Activated CD8-positive, alpha-beta T cell treated with anti-CD3 and anti-CD28 coated beads, Interleukin-2, amount 10 ng/mL, durations not matched to agents 7 days and 5 days (primary cell): ENCODE measurements at places on chromosomes 16 and 17. TPM values are rescaled to one million over a fixed set of nuclear protein-coding genes. Genes with fewer than 3 reads are reported as not detected.
A peak's percentile ranks its signal among the peaks of the same experiment; 100 is the strongest.

The RASD1 gene
- total RNA-seq = 0.58 TPM

The NACA2 gene
- total RNA-seq = not detected

The PRR35 gene
- not detected for total RNA-seq

DNA sequence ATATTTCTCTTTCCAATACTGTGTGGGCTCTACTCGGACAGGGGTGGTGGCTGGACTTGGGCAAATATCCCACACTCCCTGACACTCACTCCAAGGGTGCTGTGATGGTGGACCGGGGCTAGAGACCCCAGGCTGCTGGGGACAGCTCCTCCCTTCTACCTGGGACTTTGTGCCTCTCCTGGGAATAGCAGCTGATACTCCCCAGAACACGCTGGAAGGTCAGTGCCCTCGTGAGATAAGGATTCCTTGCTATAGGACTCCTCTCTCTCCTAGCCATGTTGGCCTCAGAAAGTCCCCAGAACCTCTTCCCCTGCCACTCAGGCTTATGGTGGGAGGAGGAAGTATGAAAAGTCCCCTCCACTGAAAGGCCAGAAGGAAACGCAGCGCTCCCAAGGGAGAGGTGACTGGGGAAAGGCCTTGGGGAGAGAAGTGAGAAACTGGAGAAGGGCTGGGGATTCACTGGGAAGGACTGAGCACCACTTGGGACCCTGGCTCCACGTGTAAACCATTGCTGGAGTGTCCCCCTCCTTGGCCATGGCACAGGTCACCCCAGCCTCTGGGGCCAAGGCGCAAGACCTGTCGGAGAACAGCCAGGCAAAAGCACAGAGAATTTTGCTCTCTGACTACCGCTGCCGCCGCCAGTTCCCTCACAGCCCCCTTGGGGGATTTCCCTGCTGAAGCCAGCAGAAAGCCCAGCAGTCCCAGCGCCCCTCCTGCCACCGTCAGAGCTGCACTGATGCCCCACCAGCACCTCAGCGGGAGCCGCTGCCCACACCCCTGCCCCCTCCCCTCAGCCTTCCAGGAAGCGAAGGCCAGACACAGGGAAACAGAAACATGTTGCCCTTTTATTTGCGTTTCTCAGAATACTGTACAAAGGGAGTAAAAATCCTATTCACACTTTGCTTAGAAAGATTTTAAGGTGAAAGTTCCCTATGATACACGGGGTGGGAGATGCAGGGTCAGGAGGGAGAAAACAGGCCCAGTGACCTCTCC lies 2.1 kb upstream of the GSDMB start:
- peak; percentile 64 for DNase-seq

DNA sequence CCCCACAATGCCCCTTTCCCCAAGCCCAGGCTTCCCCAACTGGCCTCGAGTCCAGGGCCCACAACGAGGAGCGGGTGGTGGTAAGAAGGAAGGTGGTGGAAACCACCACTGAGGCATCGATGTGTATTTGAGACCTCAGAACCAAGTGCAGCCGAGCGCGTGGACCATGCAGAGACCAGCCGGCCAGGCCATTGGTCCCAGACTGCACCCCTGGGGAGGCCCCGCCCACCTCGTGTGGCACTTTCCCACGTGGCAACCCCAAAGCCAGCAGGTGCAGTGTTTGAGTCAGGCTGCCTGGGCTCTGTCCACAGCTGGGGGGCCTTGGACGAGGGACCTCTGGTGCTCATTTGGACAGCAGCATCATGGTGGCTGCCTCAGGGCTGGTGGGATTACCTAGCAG lies 28.1 kb upstream of the BAHCC1 start:
- no peak for DNase-seq
